ENCODE measurements at places on chromosomes 5 and 9.

- DNase-seq = no peak
These were observed 1933.2 kb upstream of the WWC1 start for GRCh38 chr5:166358127-166358830.

DNA sequence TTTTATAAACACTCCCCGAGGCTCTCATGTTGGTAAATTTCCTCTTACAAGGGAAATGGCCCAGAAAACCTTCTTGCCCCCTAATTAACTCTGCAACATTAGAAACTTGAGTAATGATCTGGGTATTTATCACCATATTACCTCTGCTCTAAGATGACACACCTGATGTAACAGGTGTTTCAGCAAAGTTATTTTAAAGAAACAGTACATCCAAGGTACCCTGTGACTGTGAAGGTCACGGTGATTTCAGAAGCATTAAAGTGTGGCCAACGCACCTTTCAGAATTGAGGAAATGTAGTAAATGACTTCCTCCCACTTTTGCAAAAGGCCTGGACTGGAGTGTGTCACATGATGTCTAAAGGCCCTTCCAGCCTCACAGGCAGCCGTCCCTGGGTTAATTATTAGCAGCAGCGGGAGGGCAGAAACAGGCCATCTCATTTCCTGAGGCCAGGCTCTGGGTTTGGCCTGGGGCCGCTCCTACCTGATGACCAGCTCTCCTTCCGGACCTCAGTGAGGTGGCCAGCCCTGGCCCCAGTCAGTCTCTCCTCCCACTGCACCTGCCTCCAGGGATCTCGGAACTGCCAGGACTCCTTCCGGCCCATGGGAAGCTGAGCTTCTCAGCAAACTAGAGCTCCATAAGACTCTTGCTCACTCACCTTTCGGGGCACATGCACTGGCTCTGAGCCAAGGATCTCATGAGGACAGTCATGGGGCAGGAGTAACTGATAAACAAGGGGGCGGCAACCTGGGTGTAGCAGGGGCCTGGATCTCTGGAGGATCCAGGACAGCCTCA, 20.7 kb downstream of the PTPN3 start:
- peak; percentile 28 for DNase-seq

GRCh38 chr5:158644301-158644700, 455.4 kb downstream of the EBF1 start:
- DNase-seq = no peak

- DNase-seq = no peak
These were observed 392.0 kb upstream of the KCNN2 start for GRCh38 chr5:113969901-113970300.

GRCh38 chr9:93250185-93250584, 66.2 kb downstream of the WNK2 start:
- DNase-seq = no peak

DNA sequence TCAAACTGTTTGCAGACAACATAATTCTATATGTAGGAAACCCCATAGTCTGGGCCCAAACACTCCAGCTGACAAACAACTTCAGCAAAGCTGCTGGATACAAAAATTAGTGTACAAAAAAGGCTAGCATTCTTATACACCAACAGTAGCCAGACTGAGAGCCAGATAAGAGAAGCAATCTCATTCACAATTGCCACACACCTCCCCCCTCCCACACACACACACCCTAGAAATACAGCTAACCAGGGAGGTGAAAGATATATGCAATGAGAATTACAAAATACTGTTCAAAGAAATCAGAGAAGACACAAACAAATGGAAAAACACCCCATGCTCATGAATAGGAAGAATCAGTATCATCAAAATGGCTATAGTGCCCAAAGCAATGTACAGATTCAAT, 9.0 kb downstream of the MTREX start:
- DNase-seq = no peak

DNA sequence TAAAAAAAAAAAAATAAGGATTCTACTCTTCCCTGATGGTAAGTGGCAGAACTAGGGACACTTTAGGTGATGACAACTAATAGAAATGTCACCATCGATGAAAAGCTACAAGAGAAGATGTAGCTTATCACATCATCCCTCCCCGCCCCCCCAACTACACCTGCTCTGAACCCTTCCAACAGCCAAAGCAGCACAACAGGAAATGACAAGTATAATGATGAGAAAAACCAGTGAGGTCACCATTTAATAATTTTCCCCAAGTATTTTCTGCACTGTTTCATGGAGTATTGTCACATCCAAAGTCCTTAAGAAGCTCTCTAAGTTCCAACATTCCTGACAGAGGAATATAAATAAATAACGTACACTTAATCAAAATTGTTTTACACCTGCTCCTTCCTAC, 221.4 kb downstream of the EFNA5 start:
- DNase-seq = no peak

DNA sequence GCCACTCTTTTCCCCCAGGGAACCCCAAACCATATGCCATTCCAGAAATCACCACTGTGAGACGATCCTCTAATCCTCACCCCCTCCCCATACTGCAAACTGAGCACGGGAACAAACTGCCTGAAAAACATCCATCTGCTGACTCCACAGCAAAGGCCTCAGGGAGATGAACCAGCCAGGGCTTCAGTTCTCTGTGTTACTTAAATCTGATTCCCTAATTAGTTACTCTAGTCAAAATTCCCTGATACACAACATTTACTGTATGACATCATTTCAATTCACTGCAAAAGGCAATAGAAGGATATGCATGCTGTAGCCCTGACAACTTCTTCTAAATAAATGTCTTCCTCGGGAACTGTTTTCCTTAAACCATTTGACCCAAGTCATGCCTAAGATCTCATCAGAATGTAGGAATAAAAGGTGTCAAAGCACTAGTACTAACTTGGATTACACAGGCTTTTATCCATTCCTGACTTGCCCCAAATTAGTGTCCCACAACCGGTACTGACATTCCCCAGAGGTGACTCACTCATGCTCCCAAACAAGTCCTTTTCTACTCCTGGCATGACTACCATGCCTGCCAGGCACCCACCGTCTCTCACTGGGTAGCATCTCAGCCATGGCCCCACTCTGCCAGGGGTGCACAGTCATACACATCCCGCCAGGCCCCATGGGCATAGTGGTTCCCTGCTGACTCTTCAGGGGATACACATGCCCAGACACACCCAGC, 35.0 kb downstream of the MTX3 start:
- DNase-seq = no peak

DNA sequence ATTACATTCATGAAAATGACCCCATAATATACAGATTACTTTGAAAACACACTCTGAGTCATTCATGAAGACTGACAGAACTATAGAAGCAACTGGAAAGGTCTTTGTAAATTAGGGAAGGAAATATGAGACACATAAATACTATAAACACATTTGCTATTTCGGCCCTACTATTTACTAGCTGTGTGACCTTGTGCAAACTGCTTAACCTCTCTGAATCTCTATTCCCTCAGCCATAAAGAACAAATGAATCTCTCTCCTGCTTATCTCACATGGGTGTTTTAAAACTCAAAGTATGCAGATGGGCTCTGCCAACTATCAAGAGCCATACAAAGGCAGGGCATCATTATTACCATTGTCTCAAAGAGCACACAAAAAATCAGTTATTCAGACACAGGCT, 52.9 kb downstream of the APBA1 start:
- DNase-seq = no peak

- no peak for DNase-seq
These were observed 444.8 kb downstream of the ARHGEF28 start for GRCh38 chr5:74070766-74071165.

GRCh38 chr9:20650750-20651299, 28.5 kb upstream of the MLLT3 start:
- peak; percentile 47 for DNase-seq

DNA sequence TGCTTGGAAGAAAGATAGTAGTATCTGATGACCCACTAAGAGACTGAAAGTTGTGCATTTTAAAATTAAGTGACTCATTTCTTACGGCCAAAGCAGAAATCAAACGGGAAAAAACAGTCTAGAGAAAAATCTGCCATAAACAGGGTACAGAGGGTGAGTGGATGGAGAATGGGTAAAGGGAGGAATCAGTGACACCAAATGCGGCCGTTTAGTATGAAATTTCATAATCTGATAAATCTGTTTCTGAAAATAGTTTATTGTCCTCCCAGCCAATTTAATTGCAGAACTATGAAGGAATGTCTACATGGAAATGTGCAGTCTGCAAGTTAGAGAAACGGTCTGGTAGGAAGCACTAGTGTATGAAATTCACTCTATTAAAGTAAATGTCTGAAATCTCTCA, 39.5 kb downstream of the ADAMTS12 start:
- DNase-seq = no peak

- no peak for DNase-seq
These were observed 65.9 kb upstream of the BOD1 start for GRCh38 chr5:173682313-173682712.

DNA sequence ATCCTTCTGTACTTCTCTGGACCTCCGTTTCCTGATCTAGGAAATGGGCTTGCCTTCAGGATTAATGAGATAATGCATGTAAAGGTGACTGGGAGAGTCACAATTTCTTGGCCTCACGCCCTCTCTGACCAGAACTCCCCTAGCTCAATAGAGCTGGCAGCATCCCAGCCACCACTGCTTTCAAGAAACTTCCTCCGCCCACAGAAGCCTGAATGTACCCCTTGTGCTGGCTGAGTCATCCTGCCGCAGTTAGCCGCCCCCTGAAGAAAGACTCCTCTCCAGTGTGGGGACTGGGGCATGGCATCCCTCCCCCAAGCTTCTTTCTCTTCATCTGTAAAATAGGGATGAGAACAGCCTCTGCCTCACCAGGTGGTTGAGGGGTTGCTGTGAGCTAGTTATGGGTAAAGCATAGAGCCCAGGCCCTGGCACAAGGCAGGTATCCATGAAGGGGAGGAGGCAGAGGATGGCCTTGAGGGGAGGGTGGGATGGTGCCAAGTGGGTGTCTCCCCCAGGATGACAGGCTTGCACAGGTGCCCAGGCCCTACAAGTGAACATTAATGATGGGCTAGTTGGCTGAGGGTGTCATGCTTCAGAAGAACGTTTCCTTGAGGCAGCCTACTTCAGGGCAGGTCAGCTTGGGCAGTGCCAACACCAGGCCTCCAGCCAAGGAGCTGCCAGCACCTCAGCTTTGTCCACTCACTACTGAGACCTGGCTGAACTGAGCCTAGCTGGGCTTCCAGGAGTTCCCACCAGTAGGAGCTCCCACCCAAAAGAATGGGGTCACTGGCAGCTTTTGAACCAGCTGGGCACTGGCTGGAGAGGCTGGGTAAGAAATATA, 3.4 kb downstream of the PDLIM4 start:
- DNase-seq = no peak

- no peak for DNase-seq
These were observed 31.7 kb upstream of the MINAR2 start for GRCh38 chr5:129716235-129716634.

DNA sequence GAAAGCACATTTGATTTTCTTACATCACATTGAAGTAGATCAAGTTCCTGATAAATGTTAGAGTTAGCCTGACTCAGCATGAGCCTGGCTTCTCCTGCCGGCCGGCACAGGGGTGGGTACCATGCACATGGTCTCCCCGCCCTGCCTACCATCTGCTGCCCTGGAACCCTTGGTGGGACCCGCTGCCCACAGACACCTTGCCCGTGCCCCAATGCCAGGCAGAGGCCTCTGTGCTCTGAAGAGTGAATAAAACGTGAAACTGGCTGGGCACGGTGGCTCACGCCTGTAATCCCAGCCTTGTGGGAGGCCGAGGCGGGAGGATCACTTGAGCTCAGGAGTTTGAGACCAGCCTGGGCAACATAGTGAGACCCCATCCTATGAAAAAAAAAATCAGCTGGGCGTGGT, 17.3 kb downstream of the EXD3 start:
- no peak for DNase-seq

GRCh38 chr5:168987543-168988300, 313.2 kb downstream of the SLIT3 start:
- DNase-seq = peak; percentile 28

DNA sequence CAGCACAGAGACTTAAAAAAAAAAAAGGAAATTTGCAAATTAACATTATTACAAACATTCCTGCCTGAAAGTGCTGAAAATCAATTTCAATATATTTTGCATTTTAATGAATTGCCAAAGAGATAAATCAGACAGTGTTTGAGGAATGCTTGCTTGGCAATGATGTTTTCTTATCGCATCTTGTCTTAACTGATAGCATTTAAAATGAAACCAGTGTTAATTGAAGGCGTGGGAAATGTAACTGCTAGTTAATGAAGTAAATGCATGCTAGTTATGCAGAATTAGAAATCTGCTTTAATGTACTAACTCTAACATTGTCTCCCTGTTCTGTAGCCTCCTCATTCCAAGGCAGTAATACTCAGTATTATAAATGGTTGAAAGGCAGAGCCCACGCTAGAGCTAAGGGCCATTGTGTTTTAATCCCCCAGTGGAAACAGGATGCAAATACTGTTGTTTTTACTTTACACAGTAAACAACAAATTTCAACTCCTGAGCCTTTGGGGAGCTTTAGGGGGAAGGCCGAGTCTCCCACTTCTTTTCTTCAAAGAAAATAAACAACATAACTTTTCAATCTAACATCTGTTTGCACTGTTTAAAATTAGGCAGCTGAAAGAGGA, 586.9 kb downstream of the TLE4 start:
- DNase-seq = no peak

GRCh38 chr9:105414947-105415661, 32.7 kb upstream of the FSD1L start:
- DNase-seq = peak; percentile 38

- DNase-seq = no peak
These were observed 33.3 kb downstream of the RASEF start for GRCh38 chr9:83029531-83030137.

GRCh38 chr9:16768816-16769215, 101.7 kb downstream of the BNC2 start:
- no peak for DNase-seq

- no peak for DNase-seq
These were observed 987 bp downstream of the FBXW5 start for GRCh38 chr9:136943291-136944211.

DNA sequence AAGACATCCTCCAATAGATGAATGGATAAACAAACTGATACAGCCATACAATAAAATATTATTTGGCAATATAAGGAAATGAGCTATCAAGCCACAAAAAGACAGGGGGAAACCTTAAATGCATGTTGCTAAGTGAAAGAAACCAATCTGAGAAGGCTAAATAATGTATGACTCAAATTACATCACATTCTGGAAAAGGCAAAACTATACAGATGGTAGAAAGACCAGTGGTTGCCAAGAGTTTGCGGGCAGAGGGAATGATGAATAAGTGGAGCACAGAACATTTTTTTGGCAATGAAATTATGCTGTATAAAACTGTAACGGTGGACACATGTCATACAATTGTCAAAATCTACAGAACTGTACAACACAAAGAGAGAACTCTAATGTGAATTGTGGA, 63.3 kb downstream of the CSF2 start:
- no peak for DNase-seq

GRCh38 chr9:113373256-113373655, 3.5 kb downstream of the HDHD3 start:
- no peak for DNase-seq

Measured in NCI-H774 (cell line).